ENCODE measurements at places on chromosomes 2 and 18.

DNA sequence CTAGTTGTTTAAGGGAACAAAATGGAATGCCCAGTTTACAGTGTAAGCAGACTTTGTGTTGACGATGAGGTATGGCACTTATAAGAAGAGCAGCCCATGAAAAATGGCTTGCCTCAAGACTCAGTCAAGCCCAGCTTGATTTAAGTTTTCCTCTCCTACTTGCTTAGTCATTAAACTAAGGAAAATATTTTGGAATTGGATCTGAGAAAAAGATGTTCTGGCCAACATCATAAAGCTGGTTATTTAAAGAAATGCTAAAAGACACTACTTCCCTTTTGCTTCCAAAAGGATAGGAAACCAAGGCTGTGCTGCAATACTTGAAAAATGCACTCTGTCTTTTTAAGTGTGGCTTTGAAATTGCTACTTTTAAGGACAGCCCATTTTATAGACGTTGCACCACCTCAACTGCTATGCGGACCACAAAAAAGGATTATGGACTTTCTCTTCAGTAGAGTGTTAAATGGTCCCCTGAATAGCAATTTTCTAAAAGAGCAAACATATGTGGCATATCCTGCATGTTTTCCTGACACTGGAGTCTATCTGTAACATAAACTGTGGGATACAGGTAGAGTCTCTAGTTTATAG lies 32.1 kb downstream of the CCDC141 start:
- DNase-seq = no peak

GRCh38 chr2:129609224-129609623 lies 370.2 kb upstream of the RAB6C start:
- no peak for DNase-seq

GRCh38 chr2:49702740-49703139 lies 548.4 kb upstream of the FSHR start:
- DNase-seq = no peak

GRCh38 chr2:71830497-71831192 lies 317.0 kb downstream of the CYP26B1 start:
- DNase-seq = peak; percentile 58

DNA sequence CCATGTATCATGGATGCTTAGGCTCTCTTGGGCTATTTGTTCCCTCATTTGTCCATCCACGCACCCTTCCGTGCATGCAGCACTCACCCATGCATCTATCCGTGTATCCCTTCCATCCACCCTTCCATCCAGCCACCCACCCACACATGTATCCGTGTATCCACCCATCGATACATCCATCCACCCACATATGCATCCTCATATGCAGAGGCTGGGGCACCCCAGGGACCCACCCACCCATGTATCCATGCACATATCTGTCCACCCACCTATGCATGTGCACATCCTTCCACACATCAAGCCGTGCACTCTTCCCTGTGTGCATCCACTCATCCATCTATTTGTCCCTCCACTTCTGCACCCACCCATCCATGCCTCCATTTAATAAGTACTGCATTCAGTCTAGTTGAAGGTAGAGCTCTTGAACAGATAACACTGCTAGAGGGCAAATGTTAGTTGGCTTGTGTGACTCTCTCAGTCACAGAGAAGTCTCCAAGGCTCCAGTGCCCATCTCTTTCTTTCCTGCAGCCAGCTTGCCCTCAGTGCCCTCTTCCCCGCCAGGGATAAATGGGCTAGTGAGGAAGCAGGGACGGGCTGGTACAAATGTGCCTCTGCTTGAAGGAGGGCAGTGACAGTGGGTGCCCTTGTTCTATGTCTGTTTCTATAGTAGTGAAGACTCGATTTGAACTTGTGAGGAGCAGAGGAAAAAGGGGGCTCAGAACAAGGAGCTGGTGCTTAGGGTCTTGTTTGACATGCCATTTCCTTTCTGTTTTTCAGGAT lies 61.5 kb downstream of the EMILIN2 start:
- DNase-seq = no peak

GRCh38 chr2:28465148-28465885 lies 30.5 kb upstream of the PLB1 start:
- no peak for DNase-seq

DNA sequence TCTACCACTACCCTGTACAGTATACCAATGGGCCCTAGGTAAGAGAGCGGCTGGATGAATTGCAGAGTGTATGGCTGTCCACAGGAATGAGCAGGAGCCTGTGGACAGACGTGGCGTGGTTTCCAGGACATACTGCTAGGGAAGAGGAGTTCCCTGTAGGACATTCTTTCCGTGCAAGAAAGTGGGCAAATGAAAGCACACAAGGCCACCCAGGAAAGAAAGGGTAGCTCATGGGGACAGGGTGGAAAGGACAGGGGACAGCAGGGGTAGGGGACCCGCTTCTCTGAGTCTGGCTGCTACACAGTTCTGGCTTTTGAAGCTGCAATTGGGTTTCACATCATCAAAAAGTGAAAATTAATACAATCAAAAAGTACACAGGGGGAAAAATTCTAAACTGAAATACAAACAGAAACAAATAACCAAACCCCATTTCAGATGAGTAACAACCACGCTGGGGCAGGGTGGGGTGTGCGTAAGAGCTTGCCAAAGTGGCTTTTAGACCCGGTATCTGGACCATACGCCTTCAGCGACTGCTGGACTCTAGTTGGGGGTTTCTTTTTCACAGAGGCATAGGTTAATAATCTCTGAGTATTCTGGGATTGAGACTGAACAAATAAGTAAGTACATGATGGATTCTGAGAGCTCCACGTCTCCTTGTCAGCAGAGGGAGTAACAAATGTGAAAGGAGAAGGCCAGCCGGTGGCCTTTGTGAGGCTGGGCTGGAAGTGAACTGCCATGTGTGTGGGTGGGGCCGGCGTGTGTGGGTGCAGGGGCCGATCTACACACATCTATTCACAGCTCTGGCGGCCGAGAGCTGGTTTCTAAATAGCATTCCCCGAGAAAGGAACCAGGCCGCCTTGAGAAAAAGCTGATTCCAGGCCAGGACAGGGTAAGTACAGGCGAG lies 84.0 kb downstream of the HDAC4 start:
- peak; percentile 71 for DNase-seq

DNA sequence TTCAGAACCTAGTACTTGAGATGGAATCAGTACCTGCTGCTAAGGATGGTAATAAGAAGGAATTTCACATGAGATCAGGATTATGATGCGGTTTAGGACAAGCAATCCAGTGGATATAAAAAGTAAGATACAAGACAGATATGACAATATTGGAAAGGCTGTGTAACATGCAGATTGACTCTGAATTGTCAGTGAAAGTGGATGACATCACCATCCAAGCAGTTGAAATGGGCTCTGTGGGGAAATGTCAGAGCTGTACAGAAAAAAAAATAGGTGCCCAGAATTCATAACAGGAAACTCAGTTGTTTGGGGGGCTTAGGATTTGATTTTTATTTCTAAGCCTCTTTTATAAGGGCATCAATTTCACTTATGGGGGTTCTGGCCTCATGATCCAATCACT lies 438.3 kb downstream of the SPAG16 start:
- DNase-seq = no peak

DNA sequence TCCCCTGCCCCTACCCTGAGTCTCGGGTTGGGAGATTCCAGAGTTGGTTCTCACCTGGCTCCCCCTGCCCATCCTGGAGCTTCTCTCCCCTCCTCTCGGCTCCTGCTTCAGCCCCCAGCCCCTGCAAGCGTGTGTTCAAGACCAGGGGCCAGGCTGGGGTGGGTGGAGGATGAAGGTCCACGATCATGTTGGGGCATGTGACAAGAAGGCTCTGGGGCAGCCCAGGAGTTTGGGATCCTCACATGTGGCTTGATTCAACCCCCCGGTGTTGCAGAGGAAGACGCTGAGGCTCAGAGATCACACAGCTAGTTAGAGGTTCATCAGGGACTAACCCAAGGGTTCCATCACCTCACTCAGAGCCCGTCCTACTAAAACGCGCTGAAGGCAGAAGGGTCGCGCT lies 14.2 kb upstream of the TUBB6 start:
- DNase-seq = no peak

DNA sequence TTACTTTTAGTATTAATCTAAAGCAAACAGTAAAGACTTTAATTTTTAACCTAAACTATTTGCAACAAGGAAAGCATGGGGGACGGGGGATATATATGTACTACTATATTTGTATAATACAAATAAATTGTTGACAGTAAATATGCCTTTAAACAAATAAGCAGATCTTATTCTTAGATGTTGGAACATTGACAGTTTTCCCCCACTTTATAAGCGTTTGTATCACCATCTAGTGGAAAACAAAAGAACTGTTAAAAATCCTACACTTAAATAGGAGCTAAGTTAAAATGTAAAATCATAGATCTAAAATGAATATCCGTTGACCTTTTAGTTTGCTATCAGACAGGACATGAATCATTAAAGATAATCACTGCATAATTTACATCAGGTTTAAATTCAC lies 50.0 kb downstream of the RBBP8 start:
- DNase-seq = peak; percentile 71

DNA sequence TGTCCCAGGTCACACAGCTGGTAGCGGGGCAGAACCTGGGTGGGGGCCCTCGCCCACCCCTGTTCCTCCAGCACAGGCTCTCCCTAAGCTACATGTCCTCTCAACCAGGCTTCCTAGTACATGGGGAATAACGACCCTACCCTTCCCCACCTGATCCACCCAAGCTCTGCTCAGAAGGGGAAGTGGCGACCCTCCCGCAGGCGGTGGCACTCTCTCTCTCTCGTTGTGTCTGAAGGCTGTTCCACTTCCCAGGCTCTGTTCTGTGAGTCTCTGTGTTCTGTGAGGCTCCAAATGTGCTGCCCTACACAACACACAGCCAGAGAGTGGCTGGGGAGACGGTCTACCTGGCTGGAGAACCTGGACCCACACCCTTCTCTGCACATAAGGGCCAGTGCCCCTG lies 135.8 kb downstream of the COPS8 start:
- DNase-seq = no peak

DNA sequence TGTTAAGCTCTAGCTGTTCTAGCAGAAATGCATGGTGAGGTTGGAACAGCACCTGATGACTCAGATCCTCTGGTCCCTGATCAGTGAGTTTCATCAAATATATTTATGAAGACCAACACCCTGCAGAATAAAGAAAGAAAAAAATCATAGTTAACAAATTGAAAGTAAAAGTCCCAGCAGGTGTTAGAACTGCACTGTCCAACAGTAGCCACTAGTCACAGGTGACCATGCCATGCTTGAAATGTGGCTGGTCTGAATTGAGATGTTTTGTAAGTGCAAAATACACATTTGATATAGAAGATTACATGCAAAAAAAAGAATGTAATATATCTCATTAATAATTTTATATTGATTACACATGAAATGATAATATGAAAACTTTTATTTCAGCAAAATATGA lies 1010.7 kb upstream of the ZEB2 start:
- peak; percentile 33 for DNase-seq

GRCh38 chr18:46946656-46947282 lies 29.4 kb downstream of the KATNAL2 start:
- DNase-seq = peak; percentile 85

- peak; percentile 98 for DNase-seq
These were observed 199.3 kb upstream of the EPAS1 start for GRCh38 chr2:46097714-46098480.

DNA sequence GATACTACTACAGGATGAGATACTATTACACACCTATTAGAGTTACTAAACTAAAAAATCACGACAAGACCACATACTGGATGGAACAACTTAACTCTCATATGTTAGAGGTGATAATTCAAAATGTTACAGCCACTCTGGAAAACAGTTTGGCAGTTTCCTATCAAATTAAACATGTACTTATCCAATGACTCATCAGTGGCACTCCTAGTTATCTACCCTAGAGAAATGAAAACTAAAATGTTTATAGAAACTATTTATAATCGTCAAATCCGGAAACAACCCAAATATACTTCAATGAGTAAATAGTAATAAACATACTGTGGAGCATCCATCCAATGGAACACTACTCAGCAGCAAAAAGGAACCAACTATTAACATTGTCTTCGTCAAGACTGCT lies 137.0 kb upstream of the RBBP8 start:
- DNase-seq = no peak

DNA sequence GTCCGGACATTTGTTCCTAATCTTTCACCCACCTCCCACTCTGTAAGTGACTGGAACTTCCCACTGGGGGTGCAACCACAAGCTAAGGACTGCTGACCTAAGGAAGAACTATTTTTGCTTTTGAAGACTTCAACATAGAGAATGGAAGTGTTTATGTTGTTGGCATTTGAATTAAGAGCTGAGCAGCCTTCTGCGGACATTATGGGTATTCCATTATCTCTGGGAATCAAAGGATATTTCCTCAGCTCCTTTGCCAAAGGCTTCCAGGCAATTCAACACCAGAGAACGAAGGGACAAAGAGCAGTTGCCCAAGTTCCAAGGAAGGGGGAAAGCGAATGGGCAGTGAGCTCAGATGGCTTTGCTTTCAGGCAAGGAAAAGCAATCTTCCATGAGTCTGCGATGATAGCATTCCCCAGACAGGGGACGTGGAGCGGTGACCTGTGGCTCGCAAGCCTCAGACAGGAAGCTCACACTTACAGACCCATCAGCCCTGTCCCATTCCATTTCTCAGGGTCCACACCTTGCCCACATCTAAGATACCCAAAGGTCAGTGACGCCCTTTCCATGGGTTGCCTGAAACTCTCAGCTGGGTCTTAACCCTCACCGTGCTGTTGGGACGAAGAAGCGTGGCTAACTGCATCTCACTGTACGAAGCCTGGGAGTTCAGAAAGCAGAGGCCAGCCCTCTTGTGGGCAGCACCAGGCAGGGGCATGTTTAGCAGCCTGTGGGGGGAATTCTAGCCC lies 116.8 kb downstream of the COPS8 start:
- no peak for DNase-seq

- no peak for DNase-seq
These were observed 46.3 kb upstream of the DARS1 start for GRCh38 chr2:136031711-136032110.

Data from fibroblast of mammary gland (primary cell).